ENCODE measurements at places on chromosomes 5 and 9.

DNA sequence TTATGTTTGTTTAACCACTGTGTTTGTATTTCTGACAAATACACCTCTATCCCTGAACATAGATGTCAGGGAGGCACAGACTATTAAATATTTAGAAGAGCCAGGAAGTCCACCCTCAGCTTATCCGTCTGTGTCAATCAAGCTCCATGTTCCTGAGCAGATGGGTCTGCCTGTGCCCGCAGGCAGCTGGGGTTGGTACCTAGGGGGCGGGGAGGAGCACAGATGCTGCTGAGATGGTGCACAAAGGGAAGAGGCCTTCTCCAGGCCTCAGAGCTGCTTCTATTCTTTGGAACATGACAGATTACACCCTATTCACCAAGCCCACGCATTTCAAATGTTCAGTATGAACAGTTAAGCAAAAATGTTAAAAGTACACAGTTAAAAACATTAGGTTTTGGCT, 142.1 kb downstream of the EPB41L4A start:
- DNase-seq: no peak

- no peak for DNase-seq
Observed at GRCh38 chr9:30628915-30629567, 1755.4 kb upstream of the ACO1 start.

DNA sequence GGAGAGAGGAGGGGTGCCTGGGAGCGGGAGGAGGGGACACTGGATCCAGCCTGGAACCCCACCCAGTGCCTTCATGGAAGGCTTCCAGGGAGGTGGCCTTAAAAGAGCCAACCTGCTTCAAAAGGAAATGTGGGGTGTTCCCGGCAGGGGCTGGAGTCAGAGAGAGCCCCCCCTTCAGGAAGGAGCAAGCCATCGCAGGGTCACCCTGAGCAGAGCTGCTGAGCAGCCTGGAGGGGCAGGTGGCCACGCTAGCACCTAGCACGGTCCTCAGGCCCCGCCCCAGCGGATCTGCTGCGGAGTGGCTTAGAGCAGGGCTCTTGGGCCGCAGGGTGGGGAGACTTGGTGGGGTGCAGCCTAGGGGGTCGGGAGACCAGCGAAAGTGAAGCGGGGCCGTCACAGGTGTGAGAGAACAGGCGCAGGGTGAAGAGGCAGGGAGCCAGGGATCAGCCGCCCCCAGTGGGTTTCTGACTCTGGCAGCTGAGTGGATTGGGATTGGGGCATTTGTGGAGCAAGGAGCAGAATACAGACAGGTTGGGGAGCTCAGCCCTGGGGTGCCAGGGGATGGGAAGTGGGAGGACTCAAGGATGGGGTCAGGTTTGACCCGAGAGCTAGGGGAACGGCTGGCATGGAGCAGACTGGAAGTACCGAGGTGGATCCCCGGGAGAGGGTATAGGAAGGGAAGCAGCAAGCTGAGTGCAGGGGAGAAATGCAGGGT, 1.5 kb downstream of the LCN2 start:
- peak; percentile 63 for DNase-seq

GRCh38 chr9:35650341-35651158, at the start of gene SIT1:
Gene SIT1, minus strand, starts transcription at chr9:35650931. Its CDS starts 78 bp downstream, at chr9:35650853.
- DNase-seq: peak; percentile 66
